Hematopoietic multipotent progenitor cell treated with erythropoietin and hydrocortisone succinate and interleukin-3 and kit ligand, for 15 days (in vitro differentiated cells): ENCODE measurements at places on chromosomes 2 and 18.

DNA sequence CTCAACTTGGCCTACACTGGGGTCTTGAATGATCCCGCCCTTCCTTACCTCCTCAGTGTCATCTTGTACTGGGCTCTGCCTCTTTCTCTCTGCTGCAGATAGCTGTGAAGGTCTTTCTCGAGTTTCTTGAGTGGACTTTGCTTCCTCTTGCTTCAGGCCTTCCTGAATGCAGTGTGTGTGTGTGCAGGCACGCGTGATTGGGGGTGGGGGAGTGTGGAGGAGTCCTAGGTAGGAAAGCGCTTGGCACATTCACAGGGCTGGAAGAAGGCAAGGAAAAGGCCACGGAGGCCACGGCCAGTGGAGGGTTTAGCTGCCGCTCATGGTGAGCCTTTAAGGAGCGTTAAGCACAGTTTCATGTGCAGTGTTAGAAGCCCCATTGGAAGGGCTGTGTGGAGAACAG is 5.5 kb downstream of the RALB start:
- DNase-seq, result no peak

DNA sequence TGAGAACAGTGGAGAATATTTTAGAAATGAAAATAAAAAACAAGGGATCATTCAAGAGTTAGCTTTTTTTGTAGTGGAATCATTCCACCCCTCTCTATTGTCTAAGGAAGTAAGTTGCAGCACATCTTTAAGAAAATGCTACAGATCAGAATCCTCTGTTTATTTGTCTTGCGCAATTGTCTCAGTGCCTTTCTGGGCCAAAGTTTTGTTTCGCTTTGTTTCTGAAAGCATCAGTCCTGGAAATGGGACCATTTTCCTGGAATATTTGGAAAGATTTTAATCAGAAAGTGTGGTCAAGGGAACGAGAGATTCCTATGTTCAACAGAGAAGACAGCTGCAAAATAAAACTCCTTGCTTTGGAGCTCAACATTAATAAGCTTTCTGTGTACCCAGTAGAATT is 74.0 kb downstream of the NRXN1 start:
- no peak for DNase-seq

- DNase-seq, result no peak
Observed at GRCh38 chr2:125318740-125319139, 1293.7 kb downstream of the CNTNAP5 start.

- DNase-seq, result no peak
Observed at GRCh38 chr2:240810621-240811020, 9.4 kb downstream of the KIF1A start.

- no peak for DNase-seq
Observed at GRCh38 chr18:28485918-28486317, 309.0 kb upstream of the CDH2 start.

GRCh38 chr2:51825823-51826222 is 793.9 kb upstream of the NRXN1 start:
- no peak for DNase-seq

- no peak for DNase-seq
Observed at GRCh38 chr2:161115205-161115604, 45.0 kb upstream of the TANK start.

- DNase-seq, result no peak
Observed at GRCh38 chr2:3708576-3708975, 5.2 kb downstream of the DCDC2C start.

- no peak for DNase-seq
Observed at GRCh38 chr18:26008619-26009018, 81.8 kb downstream of the SS18 start.

- DNase-seq, result no peak
Observed at GRCh38 chr2:113818382-113818951, 62.0 kb upstream of the SLC35F5 start.

DNA sequence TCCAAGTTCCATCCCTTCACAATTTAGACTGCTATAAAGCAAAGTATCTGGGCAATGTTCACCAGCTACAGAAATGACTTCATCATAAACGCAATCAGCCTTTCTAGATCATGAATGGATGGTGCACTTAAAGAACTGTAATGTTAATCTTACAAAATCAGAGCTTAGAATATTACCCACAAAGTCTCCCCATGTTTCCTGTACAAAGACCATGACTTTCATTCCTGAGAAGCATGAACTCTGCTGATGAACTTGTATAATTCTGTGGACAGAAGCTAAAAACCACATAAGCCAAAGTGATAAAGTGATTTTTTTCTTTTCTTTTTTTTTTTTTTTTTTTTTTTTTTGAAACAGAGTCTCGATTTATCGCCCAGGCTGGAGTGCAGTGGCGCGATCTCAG is 53.3 kb downstream of the C1D start:
- no peak for DNase-seq

DNA sequence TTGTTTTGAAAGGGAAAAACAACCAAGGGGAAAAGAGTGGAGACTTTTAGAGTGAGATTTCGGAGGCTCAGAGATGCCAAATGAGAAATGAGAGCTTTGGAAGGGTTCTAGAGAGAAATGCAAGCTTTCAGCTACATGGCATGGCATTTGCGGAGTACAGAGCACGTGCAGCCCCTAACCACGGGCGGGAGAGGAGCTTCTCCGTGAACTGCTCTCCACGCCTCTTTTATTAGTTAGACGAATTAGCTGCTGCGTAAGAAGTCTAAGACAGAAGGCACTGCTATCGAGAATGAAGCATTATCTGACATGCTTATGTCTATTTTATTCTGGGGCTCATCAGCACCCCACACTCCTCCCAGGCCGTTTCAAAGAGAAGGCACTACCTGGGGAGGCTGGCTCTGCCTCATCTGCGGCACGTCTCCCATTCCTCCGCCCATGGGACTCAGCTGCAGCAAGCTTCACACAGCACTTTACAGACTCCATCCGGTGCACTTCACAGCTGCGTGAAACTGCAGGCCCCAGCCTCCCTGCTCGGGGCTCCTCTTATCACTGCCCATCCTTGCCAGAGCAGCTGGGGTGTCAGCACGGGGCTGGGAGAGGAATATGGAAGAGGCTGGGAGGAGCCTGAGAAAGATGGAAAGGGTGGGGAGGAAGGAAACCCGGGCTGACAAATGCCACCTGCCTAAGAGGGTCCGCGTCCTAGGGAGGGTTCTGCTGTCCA is 207.3 kb upstream of the APCDD1 start:
- DNase-seq, result peak; percentile 50

DNA sequence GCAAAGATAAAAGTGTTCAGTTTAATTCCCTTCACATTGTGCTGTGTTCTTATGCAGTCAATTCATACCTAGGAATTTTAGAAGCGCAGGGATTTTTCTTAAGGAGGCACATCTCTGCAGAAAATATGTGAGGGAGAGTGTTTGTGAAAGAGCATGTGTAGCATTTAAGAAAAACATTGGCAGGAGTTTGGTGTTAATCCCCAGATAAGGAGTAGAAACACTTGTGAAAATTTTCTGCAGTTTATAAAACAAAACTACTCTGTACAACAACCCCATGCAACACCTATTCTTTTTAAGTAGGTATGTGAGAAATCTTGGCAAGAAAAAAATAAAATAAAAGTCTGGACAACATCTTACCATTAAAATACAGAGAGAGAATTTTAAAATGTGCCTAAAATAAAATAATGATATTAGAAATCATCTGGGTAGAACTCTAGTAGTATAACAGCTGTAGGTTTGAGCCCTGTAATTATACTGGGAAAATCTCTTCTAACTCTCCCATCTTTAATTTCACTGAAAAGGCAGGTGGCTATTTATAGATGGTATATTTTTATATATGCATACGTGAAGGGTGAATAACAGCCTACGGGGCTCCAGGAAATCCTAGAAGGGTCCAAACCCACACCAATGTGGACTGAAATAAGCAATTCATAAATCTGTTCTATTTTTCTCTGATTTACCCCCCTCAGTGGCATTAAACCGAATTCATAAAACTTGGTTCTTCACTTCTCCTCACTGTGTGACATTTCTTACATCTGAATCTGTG is 6.6 kb downstream of the FZD7 start:
- no peak for DNase-seq

- no peak for DNase-seq
Observed at GRCh38 chr2:184685999-184686841, 87.9 kb downstream of the ZNF804A start.

DNA sequence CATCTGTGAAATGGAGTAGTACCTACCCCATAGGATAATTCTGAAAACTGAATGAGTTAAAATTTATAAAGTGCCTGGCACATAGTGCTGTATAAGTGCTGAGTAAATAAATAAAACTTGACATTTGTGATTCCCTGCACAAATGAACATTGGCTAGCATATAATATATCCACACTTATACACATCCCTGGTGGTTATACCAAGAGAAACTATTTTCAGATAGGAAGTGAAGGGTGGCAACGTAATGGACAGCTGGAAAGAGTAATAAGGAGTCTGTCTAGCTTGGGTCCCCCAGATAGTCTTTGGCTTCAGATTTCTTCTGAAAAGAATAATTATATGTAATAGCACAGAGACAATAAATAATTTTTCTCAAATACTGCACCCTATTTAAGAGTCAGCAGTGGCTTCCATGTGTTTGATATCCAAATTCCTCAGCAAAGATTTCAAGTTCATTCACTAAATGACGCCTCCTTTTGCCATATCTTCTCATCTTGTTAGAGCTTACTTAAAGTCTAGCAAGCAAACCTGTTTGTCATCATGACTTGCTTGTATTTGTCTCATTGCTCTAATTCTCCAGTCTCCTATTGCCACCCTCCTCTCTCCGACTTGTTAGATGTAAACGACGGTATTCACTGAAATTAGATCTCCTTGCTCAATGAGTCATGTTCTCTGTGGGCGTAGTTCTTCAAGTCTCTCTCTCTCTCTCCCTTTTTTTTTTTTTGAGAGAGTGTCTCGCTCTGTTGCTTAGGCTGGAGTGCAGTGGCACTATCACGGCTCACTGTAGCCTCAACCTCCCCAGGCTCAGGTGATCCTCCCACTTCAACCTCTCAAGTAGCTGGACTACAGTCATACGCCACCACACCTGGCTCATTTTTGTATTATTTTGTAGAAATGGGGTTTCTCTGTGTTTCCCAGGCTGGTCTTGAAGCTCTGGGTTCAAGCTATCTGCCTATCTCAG is 8.7 kb upstream of the ADGRF3 start:
- peak; percentile 93 for DNase-seq

DNA sequence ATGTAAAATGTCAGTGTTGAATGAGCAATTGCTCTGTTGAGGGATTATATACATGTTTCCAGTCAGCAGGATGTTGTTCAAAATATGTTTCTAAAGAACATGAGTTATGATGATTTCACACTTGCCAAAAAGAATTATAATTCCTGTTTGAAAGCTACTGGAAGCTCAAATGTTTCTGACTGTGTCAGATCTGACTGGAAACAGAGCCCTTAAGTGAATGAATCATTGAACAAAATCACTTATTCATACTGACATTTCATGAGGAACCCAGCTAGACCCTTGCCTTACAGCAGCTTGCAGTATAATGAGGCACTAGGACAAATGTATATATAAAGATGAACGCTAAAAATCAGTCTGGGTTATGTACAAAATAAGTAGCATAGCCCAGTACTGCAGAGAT is 35.4 kb upstream of the ITGAV start:
- DNase-seq, result no peak

DNA sequence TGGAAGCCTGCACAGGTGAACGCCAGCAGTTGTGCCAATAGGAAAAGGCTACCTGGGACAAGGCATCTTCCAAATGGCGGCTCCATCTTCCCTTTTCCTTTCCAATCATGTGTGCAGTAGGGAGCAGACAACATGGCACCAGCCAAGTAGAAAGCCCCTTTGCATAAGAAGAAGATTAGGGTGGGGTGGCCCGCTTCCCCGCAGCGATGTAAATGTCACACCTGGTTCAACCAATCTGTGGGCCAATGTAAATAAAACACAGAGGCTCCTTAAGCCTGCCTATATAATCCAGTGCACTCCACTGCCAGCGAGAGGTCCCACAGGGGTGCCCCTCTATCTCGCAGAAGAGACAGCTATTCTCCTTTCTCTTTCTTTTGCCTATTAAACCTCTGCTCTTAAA is 468.4 kb upstream of the CRIM1 start:
- no peak for DNase-seq
